NCI-H2081 (cell line): ENCODE measurements at places on chromosomes 1 and 21.
A peak's percentile ranks its signal among the peaks of the same experiment; 100 is the strongest.

- DNase-seq = no peak
These were observed 9.1 kb downstream of the PEX10 start for GRCh38 chr1:2403273-2403672.

DNA sequence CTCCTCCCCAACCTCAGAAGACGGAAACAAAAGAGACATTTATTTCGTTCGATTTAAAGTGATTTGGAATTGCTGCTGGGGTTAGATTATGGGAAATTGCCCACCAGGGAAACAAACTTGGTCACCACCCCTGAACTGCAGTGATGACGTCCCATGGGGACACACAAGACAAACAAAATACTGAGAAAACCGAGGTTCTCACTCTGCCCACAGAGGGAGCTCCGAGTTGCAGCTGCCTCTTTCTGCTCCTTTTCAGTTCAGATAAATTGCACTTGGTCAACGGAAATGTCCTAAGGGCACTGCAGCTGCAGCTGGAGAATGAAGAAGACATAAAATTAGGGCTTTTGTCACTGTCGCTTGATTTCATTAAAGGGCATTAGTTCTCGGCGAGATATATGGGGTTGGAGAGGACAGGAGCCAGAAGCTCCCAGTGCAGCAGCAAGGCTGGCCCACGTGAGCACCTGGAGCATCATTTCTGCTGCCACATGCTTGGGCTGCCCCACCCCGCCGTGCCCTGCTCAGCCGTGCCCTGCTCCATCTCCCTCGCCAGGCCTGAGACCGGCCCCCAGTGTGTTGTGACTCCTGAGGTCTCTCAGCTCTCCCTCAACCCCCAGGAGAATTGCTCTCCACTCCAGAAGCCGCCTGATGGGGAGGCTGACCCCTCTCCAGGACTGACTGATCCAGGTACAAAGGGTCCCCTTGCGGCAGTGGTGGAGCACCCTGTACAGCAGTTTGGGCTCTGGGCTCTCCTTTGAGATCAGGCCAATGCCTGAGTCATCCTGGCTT, 231.7 kb upstream of the AJAP1 start:
- no peak for DNase-seq

DNA sequence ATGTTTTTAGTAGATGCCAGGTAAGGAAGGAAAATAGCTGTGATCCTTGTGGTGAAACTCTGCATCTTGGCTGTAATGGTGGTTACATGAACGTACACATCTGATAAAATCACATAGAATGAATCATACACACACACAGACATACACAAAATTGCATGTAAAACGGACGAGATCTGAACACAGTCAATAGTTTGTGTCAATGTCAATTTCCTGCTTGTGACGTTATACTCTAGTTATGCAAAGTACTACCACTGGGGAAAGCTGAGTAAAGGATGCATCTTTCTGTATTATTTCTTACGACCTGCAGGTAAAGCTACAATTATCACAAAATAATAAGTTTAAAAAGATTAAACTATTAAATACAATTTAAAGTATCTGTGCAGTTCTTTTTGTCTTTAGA, 493.7 kb upstream of the ZP4 start:
- DNase-seq = no peak

GRCh38 chr1:22971611-22972405, 858 bp downstream of the LACTBL1 start:
- no peak for DNase-seq

GRCh38 chr1:198183605-198184004, 26.8 kb downstream of the NEK7 start:
- no peak for DNase-seq

DNA sequence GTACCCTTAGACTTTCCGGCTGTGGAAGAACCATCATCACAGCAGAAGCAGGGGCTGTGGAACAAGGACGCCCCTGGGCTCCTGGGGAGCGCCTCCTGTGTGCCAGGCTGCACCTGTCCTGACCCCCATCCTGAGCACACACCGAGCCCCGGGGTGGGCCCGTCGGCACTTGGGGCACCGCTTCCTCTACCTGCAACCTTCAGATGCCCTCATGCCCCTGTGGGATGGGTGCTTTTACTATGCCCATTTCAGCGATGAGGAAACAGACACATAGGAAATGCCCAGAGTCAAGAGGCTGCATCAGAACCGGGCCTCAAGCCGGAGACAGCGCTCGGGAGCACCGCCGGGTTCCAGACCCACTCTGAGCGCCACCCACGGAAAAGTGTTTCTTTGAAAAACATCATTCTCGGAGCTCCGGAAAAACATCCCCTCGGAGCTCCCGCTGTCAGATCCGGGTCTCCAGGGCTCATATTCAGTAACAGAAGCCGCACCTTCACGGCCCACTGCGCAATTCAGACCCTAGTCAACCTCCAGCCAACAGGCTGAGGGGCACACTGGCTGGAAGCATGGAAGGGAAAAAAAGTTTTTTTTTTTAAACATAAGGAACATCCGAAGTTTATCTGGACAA, 8.0 kb downstream of the TPRG1L start:
- no peak for DNase-seq

GRCh38 chr1:152053375-152053774, 16.6 kb upstream of the S100A11 start:
- DNase-seq = peak; percentile 16

GRCh38 chr1:22494144-22494543, 42.5 kb downstream of the ZBTB40 start:
- DNase-seq = no peak

DNA sequence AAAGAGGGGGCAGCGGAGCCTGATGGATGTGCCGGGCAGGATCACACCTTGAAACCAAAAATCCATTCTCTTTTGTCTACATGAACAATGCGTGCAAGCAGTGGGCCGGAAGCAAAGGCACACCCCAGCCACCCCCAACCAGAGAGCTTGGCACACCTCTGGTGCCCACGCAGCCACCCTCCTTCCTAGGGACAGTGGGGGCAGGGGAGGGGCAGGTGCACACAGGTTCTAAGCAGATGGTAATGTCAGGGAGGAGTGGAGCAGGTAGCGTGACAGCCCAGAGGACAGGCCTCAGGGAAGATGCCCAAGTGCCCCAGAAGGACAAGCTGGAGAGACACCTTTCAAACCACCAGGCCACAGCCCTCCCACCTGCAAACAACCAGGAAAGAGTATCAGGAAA, 36.5 kb downstream of the SYF2 start:
- DNase-seq = no peak

- DNase-seq = no peak
These were observed 119.9 kb upstream of the VAMP3 start for GRCh38 chr1:7651203-7651602.

GRCh38 chr1:29395736-29396437, 159.6 kb downstream of the PTPRU start:
- no peak for DNase-seq

DNA sequence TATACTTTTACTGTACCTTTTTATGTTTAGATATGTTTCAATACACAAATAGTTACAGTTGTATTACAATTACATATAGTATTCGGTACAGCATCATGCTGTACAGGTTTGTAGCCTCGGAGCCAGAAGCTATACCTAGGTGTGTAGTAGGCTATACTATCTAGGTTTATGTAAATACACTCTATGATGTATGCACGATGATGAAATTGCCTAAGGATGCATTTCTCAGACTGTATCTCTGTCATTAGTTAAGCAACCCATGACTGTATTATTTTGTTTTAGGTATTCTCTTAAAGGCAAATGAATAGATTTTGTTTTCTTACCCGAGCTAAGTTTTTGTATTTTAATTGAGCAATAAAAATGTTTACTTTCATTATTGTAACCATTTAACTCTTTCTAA, 56.4 kb downstream of the SPATA17 start:
- DNase-seq = no peak

- no peak for DNase-seq
These were observed 47.7 kb upstream of the USP24 start for GRCh38 chr1:55262822-55263221.

GRCh38 chr1:234609691-234610042, 311 bp downstream of the IRF2BP2 start:
- no peak for DNase-seq

DNA sequence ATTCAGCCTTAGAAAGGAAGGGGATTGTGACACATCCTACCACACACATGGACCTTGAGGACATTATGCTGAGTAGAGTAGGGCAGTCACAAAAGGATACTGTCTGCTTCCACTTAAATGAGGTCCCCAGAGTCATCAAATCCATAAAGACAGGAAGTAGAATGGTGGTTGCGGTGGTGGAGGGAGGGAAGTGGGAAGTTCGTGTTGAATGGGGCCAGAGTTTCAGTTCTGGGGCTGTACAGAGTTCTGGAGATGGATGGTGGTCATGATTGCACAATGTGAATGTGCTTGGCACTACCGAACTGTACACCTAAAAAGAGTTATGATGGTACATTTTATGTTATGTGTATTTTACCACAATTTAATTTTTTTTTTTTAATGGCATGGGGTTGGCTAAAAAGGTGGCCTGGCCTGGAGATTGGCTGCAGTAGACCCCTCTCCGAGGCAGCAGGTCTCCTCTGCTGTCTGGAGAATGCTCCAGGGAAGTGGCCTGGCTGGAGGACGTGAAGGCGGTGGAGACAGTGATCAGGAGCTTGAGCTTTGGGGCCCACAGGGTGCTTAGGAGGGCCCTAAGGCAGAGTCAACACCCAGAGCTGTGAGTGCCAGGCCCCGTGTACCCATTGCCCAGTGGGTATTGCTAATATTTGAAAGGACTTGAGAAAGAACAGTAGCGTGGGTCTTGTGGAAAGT, 30.4 kb downstream of the IFNGR2 start:
- no peak for DNase-seq

- no peak for DNase-seq
These were observed 394.4 kb downstream of the PTPRU start for GRCh38 chr1:29630756-29631155.

DNA sequence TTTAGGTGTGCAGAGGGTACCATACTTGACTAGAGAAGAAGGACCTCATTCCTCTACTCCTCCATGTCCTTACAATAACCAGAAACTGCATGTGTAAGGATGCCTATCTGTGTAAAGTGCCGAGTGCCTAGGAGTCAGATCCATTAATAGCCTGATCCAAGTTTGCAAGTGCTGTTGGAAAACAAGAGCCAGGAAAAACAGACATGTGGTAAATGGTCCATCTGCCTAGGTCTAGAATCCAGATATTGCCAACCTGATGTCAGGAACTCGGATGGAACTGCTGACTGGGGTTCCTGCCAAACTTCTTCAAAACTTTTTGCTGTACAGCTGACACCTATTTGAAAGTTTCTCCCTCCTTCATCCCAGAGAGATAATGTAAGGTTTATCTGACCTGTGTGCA, 239.4 kb upstream of the CAMK1G start:
- no peak for DNase-seq

GRCh38 chr1:156726549-156727226, 1.6 kb upstream of the METTL25B start:
- DNase-seq = peak; percentile 72
